ENCODE measurements at places on chromosomes 11 and 22.

DNA sequence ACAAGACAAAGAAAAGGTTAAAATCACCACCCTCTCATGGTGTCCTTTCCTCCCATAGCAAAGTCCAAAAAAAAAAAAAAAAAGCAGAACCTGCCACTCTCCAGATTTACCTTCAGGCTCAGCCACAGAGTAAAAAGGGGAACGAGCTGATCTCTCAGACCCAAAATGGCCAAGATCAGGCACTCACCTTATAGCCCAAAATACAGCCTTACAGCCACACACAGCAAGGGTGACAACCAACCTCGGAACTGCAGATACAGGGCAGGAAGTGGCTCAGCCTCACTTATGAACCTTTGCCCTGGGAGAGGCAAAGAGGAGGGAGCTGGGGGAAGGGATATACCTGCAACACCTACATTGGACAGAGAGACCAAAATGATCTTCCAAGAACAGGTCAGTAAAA is 4.5 kb downstream of the FHIP1B start:
- no peak for DNase-seq

DNA sequence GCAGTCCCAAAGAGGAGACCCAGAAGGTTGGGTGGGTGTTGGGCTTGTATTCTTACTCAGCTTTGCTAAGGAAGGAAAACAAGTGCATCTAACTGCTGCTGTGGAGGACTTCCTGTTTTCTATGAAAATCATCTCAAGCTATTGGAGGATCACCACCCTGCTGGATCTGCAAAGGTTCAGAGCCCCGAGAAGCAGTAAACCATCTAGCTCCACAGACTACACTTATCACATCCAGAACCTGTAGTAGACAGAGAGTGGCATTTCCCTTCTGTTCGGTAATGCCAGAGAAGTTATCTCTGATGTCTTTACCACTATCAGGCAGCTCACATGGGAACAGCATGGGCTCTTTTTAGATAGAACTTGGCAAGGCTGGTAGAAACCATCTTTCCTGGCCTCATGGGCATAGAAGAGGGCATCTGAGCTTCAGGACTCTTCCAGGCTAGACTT is 21.7 kb downstream of the KCNJ1 start:
- no peak for DNase-seq

DNA sequence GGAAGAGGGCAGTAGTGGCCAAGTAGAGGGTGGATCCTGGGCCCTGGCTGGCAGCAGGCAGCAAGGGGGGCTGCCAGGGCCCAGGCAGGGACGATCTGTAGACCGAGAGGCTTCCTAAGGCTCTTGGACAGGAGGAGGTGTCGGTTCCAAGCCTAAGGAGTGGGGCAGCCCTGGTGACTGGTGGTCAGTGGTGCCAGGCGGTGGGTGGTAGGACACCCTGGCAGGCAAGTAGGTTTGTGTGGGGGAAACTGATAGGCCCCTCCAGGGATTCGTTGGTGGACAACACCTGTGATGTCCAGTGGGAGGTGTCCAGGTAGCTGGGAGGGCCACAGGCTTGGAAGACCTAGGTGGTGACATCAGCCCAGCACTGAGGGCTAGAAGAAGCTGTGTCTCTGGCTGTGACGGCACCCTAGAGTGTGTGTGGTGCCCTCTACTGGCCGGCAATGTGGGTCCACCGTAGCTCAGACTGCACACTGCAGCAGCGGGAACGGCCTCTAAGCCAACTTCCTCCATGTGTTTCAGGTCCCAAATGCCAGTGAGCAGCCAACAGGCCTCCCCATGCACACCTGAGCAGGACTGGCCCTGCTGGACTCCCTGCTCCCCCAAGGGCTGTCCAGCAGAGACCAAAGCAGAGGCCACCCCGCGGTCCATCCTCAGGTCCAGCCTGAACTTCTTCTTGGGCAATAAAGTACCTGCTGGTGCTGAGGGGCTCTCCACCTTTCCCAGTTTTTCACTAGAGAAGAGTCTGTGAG is 9.4 kb upstream of the SAMM50 start:
- no peak for DNase-seq

DNA sequence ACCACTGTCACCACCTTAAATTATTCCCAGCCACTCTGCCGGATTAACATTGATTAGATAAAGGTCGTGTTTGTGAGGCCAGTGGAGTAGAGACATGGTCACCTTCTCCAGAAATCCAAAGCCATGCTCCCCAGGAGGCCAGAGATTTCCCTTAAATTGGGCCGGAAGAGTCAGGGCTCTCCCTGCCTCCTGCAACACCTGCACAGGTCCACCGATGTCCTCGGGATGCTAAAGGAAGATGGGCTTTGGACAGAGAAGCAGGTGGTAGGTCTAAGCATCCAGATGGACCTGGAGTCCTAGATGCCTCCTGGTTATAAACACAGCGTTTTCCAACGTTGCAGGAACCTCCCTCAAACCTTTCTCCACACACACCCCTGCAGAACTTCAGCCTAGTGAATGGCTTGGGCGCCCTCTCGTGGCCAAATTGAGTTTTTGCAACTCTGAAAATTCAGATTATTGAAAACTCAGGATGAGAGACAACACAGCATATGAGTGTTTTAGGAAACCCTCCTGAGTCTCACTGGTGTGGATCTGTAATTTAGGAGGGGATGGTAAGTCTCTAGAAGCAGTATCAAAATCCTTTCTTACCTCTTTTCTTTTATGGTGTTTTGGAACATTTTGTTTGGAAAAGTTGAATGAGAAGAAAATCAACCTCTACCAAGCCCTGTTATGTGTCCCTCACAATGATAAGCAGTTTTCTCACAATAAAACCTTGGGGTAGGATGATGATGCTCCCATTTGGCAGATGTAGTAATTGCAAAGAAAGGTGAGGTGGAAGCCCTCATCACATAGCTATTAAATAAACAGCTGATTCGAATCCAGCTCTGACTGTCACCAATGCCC is 109.6 kb downstream of the RRAS2 start:
- peak; percentile 56 for DNase-seq

GRCh38 chr11:84290647-84291046 is 1004.5 kb upstream of the CCDC90B start:
- no peak for DNase-seq

GRCh38 chr22:22243033-22243680 is 1.4 kb upstream of the VPREB1 start:
- no peak for DNase-seq

DNA sequence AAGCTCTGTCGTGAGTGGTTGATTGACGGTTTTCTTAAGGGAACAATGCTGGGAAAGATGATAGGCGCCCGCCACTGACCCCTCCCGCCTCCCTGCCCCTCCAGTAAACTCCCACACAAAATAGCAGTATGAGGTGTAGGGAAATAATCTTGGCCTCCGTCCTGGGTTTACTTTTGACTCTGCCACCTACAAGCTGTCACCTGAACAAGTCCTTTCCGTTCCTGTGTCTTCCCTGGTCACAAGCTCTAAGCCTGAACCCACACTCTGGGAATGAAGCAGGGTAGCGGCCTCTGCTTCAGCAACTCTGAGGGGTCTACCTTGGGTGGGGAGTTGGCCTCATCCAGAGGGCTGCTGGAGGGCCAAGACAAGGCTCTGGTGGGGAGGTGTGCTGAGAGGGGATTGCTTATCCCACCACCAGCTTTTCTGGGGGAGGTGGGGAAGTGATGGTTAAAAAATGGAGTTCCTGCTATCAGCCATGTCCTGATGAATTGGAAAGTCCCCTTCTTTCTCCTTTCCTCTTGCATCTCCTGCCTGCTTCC is 87.8 kb downstream of the CEP164 start:
- DNase-seq = no peak

GRCh38 chr11:102099755-102100154 is 10.5 kb upstream of the YAP1 start:
- no peak for DNase-seq

- no peak for DNase-seq
These were observed 678.6 kb upstream of the ANO5 start for GRCh38 chr11:21514316-21514715.

GRCh38 chr22:50197000-50197800 is 3.6 kb upstream of the SELENOO start:
- no peak for DNase-seq

Data from T-helper 2 cell (primary cell).